ENCODE measurements at places on chromosomes 1 and 21.

DNA sequence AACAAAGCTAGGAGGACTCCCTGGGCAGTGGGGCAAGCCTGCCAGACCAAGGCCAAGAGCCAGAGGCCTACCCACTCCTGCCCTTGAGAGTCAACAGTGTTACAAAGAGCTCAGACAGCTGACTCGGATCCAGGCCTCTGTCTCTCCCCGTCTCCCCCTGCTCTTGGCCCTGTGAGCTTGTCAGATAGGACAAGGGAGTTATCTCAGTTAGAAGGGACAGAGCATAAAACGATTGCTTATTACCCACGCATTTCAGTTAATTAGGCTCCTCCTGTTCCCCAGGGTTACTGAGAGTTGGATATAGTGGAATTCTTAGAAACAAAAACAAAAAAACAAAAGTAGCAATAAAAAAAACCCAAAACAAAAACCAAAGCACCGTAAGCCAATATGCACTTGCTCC lies 1.3 kb downstream of the SLC41A1 start:
- DNase-seq, result peak; percentile 3

DNA sequence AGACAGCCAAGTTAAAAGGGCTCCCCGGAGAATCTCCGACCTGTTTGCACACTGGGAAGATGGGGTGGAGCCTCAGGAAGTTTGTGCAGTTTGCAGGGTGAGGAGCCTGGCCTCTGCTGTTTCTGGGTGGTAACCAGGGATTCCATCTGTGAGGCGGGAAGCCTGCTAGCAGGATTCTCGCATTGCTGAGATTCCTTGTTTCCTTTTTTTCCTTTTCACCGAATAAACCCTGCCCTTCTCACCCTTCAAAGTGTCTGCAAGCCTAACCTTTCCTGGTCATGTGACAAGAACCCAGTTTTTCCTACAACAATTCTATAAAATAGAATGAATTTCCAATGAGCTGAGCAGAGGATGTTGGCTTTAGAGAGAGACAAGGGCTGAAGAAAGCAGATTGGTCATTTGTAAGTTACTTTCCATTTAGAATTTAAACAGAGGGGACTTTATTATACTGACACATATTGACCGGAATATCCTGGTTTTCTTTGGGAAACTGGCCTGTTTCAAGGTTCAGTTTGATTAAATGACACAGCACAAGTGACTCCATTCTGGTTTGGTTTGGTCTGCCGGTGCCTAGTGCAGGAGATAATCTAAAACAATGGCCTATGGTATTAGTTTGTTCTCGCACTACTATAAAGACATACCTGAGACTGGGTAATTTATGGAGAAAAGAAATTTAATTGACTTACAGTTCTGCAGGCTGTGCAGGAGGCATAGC lies 48.7 kb upstream of the DNAH14 start:
- no peak for DNase-seq

- DNase-seq, result no peak
Measured at GRCh38 chr1:202291001-202291400, 50.7 kb downstream of the UBE2T start.

GRCh38 chr1:41481109-41481775 lies 3.2 kb downstream of the EDN2 start:
- no peak for DNase-seq
